Suppressor macrophage treated with lipopolysaccharide for 1 hour (primary cell): ENCODE measurements at places on chromosomes 5 and 9.

- DNase-seq: no peak
Measured at GRCh38 chr5:110104726-110105669, 415.3 kb downstream of the MAN2A1 start.

DNA sequence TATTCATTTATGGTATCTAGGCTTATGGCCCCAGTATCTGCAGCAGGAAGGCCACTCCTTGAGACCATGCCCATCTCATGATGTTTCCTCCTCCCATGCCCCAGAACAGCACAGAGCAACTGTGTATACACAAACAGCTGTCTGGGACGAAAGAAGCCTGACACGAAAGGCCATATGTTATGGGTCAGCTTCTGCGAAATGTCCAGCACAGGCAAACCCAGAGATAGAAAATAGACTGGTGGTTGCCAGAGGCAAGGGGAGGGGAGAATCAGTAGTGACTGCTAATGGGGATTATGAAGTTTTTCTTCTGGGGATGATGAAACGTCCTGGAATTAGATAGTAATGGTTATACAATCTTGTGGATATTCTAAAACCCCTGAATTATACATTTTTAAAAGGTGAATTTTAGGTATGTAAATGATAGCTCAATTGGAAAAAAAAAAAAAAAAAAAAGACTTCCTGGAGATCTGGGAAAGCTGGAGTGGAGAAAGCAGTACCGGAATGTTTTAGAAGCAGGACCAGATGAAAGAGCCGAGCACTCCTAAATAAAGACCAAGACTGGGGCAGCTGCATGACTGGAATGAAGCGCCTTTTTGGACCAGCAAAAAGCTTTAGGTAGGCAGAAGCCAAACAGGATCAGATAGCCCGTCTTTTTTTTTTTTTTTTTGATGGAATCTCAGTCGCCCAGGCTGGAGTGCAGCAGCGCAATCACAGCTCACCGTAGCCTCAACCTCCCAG is 29.2 kb downstream of the PCDHGC5 start:
- DNase-seq: no peak

DNA sequence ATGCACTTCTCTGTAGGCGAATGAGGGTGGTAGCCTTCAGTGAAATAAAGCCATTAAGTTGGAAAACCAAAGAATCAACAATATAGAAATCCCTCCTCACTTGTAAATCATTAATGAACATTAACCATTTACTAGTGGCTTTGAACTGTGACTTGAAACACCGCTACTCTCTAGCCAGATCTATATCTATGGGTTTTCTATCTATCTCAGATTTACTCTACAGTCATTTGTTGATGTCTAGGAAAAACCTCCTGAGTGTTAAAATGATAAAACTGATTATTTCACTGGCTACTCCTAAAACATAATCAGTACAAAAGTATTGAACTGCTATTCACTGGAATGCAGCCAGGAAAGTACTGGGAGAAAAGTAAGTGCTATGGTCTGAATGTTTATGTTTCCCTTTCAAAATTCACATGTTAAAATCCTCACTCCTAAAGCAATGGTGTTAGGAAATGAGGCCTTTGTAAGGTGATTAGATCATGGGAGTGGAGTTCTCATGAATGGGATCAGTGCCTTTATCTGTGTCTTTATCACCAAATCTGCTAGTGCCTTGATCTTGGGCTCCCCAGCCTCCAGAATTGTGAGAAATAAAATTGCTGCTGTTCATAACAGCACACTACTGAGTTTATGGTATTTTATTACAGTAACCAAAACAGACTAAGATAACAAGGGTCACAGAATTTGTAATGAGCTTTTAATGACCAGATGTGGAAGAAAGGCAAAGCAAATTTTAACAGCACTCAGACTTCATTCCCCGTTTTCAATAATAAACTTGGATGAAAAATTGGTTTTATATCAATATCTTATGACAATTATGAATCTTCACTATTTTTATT is 8.6 kb upstream of the OXCT1 start:
- DNase-seq: no peak

GRCh38 chr5:34841816-34842215 is 2.9 kb downstream of the TTC23L start:
- no peak for DNase-seq

DNA sequence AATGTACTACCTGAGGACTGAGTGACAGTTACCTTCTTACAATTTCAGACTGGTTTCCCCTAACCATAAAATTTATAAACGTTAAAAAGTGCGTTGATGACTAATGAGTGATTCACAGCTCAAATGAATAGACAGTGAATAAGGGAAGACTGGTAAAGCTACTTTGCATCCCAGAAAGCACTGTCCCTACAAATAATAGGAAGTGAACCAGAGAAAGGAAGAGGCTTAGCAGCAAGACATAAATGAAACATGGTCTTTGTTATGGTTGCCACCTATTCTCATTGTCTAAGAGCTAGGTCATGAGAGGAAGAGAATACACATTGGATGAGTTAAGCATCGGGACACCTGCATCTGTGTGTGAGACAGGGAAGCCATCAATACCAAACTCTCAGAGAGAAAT is 849.2 kb downstream of the TAF11L14 start:
- DNase-seq: no peak

GRCh38 chr5:159377653-159378052 is 47.4 kb upstream of the IL12B start:
- DNase-seq: no peak

DNA sequence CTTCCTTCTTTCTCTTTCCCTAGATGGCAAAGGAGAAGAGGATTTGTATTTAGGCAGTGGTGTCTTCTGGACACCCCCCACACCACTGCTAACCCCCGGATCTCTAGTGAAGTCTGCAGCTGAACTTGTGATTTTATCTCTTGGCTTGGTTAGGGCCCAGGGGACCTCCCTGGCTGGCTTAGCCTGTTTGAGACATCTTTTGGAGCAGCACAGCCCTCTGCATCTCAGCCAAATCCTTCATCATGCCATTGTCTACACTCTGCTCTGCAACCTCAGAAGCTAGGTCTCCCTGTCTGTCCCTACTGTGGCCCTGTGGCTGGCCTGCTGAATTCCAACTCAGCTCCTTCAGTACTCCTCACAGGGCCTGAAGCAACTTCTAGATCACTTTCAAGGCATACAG is 81.7 kb downstream of the MUSK start:
- no peak for DNase-seq

DNA sequence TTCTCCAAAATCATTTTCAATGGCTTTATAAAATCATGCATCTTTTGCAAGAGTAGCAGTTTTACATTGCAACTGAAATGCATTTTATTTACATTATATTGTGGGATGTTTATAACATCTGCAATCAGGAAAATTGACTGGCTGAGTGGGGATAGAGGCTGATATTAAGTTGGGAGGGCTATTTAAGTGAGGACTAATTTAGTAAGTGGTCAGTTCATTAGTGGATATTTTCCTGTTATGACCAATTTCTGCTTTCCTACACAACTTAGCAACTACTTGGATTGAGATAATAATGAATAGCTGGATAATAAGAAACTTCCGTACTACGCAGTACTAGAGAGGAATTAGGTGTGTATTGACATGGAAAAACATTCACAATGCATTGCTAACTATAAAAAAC is 92.9 kb upstream of the SSBP2 start:
- DNase-seq: no peak

- DNase-seq: no peak
Measured at GRCh38 chr5:154394307-154394706, 51.5 kb upstream of the SAP30L start.

DNA sequence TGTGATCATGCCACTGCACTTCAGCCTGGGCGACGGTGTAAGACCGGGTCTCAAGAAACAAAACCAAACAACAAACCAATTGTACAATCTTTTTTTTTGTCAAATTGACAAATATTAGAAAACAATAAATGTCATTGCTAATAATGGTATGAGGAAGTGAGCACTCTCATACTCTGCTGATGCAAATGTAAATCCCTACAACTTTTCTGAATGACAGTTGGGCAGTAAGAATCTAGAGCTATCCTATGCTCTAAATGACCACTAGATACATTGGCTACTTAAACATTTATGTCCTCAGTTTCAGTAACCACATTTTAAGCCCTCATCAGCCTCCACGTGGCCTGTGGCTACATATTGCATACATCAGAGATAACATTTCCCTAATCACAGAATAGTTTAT is 256.2 kb downstream of the FER start:
- no peak for DNase-seq

- no peak for DNase-seq
Measured at GRCh38 chr5:118968406-118968911, 19.9 kb downstream of the DTWD2 start.

- no peak for DNase-seq
Measured at GRCh38 chr9:7622481-7622880, 177.1 kb downstream of the DMAC1 start.

- DNase-seq: no peak
Measured at GRCh38 chr5:67204821-67205220, 8.2 kb upstream of the CD180 start.

- no peak for DNase-seq
Measured at GRCh38 chr5:37552770-37553719, 173.9 kb downstream of the WDR70 start.

DNA sequence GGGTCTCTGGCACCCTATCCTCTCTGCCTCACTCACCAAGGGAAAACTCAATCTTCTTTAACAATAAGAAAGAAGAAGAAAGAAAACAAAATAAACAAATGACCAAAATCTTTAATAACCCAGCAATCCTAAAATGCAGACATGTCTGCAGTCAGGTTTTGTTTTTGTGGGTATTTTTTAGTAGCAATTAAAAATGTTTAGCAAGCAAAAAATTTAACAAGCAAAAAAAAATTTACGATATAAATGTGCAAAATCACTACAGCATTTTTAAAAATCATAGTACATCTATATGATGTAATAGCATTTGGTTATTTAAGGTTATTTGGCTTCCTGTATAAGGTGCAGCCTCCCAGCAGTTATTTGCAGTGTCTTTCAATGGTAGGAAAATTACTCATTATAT is 151.3 kb upstream of the MAP3K1 start:
- no peak for DNase-seq

DNA sequence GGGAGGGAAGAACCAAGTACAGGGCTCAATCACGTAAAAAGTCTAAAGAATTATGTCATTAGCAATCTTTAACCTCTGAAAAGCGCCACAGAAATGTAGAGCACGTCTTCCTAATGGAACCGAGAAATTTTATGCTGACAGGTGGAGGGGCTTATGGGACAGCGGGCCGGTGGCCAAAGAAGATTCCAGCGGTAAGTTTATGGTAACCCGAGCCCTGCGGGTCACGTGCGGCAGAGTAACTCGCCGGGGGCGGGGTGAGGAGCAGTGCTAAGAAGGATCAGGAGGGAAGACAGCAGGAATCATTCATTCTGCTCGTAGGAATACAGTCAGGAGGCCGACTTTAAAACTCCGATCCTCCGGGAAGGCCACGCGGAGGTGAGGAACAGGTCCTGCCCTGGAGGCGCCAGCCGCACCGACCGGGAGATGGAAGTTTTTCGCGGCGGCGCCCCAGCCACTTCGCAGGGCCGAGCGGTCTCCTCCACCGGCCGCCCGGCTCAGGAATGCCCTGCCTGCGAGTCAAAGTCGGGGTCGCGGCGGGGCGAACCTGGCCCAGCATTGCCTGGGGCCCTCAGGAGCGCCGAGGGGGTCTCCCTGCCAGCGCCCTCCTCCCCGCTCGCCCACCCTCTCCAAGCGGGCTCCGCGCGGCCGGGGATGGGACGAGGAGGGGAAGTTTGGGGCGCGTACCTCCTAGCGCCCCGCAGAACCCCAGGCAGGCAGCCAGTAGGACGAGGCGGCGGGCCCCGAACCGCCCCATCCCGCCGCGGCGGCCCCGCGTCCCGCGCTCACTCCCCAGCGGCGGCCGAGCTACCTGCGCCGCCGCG is 101.8 kb downstream of the ESM1 start:
- DNase-seq: no peak

GRCh38 chr9:95819636-95820035 is 55.9 kb upstream of the ERCC6L2 start:
- no peak for DNase-seq

- no peak for DNase-seq
Measured at GRCh38 chr9:119818726-119819435, 449.6 kb upstream of the BRINP1 start.
